Muscle of back (tissue), 13 donors: ENCODE measurements at places on chromosomes 5 and 9. TPM values are rescaled to one million over a fixed set of nuclear protein-coding genes. Genes with fewer than 3 reads are reported as not detected.

GRCh38 chr9:117917873-117918272, 213.7 kb downstream of the TLR4 start:
- no peak for DNase-seq

DNA sequence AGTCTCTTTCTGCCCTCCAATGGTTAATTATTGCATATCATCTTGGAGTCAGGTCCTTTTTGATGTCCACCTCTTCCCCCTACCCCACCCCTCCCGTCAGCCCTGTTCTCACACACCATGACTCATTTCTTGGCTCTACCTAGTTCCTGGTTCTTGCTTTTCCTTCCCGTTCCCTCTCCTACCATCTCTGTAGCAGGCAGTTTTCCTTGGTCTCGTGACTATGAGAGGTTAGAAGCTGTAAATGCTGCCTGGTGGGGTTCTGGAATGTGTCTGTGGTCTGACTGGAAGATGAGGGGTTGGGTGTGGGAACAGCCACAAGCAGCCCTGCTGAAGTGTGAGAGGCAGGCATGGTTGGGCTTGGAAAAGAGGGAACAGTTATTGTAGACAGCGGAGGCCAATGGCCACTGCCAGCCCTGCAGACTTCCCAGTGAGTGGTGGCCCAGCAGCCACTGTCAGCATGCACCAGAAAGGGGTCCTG, 18.2 kb downstream of the SLC22A5 start:
- peak; percentile 98 for DNase-seq

GRCh38 chr5:150694612-150695011, 6.2 kb downstream of the RBM22 start:
- DNase-seq = peak; percentile 21

- DNase-seq = peak; percentile 41
Observed at GRCh38 chr5:127757576-127757975, 54.4 kb downstream of the CCDC192 start.

DNA sequence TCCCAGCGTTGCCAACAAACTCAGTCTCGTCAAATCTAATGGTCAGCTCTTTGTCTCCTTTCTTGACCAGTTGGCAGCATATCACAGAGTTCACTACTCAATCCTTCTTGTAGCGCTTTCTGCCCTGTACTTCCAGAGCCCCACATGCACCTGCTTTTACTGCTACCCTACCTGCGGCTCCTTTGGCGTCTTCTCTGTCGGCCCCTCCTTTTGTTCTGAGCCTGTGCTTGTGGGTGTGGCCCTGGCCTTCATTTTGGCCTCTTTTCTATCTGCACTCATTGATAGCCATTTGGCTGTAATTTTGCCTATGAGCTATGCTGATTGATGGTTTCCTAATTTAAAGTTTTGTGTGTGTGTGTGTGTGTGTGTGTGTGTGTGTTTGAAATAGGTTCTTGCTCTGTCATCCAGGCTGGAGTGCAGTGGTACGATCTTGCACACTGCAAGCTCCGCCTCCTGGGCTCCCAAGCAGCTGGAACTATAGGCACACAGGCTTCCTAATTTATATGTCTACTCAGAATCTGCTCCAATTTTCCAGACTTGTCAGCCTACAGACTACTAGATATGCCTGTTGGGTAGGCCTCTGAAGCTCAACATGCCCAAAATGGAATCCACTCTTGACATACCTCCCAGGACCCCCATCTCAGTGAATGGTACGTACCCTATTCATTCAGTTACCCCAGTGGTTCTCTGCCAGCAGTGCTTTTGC, 32.3 kb downstream of the ARPC5L start:
- no peak for DNase-seq

The LRRC19 gene
- 0.19 TPM for polyA plus RNA-seq

The AHRR gene
- 3.7 TPM for polyA plus RNA-seq
